Activated CD4-positive, alpha-beta T cell treated with anti-CD3 and anti-CD28 coated beads, Interleukin-2, amount 10 ng/mL, durations not matched to agents 24 days and 14 days (primary cell): ENCODE measurements at places on chromosomes 16 and 17. TPM values are rescaled to one million over a fixed set of nuclear protein-coding genes. Genes with fewer than 3 reads are reported as not detected.
A peak's percentile ranks its signal among the peaks of the same experiment; 100 is the strongest.

- H3K27ac ChIP-seq = no peak overlapping the region
- peaks cover 5% of the 10 kb centered on the region for H3K27me3 ChIP-seq
- H3K4me1 ChIP-seq = no peaks in the 10 kb centered on the region
- no peak for DNase-seq
- H3K36me3 ChIP-seq = no peaks in the 10 kb centered on the region
Measured at GRCh38 chr16:3937066-3937875, 56.8 kb upstream of the CREBBP start.

DNA sequence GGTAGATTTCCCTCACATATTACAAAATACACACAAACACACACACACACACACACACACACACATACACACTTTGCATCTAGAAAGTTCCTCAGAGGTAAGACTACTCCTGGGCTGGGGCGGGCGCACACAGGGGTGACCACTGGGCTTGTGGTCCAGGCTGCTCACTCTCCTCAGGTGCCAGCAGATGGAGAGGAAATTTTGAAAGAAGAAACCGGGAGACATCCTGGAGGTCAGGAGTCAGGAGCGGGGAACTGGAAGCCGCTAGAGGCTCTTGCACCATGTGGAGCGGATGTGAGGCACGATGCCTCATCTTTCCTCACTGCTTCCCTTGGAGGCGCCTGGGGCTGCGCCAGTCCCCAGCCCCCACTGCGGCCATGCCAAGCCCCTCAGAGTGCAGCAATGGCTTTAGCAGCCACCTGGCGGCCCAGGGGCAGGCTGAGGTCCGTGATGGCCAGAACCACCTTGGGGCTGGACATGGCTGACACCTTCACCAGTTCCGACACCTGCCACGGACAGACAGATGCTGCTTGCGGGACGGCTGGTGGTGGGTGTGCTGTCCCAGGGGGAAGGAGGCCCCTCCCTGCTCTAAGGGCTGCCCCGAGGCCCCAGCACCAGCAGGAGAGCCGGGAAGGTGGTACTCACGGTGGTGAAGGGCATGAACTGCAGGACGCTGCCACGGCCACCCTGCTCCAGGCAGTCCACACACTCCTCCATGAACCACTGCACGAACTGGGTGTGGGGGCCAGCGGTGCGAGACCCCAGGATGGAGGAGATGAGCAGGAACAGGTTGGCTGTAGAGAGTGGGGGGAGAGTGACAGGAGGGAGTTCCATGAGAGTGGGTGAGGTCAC lies 4.1 kb downstream of the CSF3 start:
- H3K4me3 ChIP-seq = no peak overlapping the region
- peaks cover 1% of the 10 kb centered on the region for H3K4me1 ChIP-seq
- H3K36me3 ChIP-seq = peaks cover 23% of the 10 kb centered on the region
- no peak for DNase-seq
- H3K27ac ChIP-seq = no peak overlapping the region

ZG16 gene
- total RNA-seq = not detected in 2 replicates

GRCh38 chr17:47221154-47221553 lies 12.0 kb downstream of the MYL4 start:
- no peak for DNase-seq
- no peak overlapping the region for H3K4me3 ChIP-seq
- H3K36me3 ChIP-seq = no peaks in the 10 kb centered on the region
- H3K4me1 ChIP-seq = peaks cover 33% of the 10 kb centered on the region
- H3K27me3 ChIP-seq = peaks cover 2% of the 10 kb centered on the region

GRCh38 chr16:55809386-55809785 lies 23.5 kb downstream of the CES1 start:
- no peak for DNase-seq
- no peaks in the 10 kb centered on the region for H3K4me1 ChIP-seq
- H3K27ac ChIP-seq = no peak overlapping the region
- no peak overlapping the region for H3K4me3 ChIP-seq
- H3K27me3 ChIP-seq = no peaks in the 10 kb centered on the region
- H3K36me3 ChIP-seq = no peaks in the 10 kb centered on the region

GRCh38 chr17:48752399-48753288 lies 24.1 kb upstream of the HOXB13 start:
- no peak for DNase-seq
- H3K27me3 ChIP-seq = peaks cover 84% of the 10 kb centered on the region
- H3K4me3 ChIP-seq = no peak overlapping the region
- peaks cover 5% of the 10 kb centered on the region for H3K4me1 ChIP-seq

- H3K4me3 ChIP-seq = no peak overlapping the region
- no peaks in the 10 kb centered on the region for H3K36me3 ChIP-seq
- DNase-seq = no peak
- no peak overlapping the region for H3K27ac ChIP-seq
Measured at GRCh38 chr17:31073411-31073810, 21.4 kb upstream of the NF1 start.

- H3K27me3 ChIP-seq = no peaks in the 10 kb centered on the region
- H3K27ac ChIP-seq = no peak overlapping the region
- no peaks in the 10 kb centered on the region for H3K36me3 ChIP-seq
- no peak for DNase-seq
- no peak overlapping the region for H3K4me3 ChIP-seq
Measured at GRCh38 chr17:13153036-13153435, 135.2 kb upstream of the ELAC2 start.

DBNDD1 gene
- total RNA-seq = 0.38 TPM in 1 of 2 replicates, not detected in the other

DNA sequence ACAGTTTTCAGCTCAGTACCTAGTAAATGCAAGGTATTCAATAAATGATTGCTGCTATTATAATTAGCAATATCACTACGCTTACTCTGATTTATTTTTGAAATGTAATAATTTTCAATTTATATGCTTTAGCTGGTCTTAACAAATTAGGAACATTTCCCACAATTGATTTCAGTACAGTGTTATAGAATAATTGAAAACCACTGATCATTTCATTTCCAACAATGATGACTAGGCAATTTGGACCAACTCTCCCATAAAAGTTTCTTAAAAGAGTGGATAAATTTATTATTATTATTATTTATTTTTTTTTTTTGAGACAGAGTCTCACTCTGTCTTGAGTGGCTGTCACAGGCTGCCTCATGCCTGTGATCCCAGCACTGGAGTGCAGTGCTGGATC lies 41.1 kb downstream of the VMP1 start:
- H3K27me3 ChIP-seq = no peaks in the 10 kb centered on the region
- H3K4me1 ChIP-seq = peaks cover 31% of the 10 kb centered on the region
- no peak overlapping the region for H3K27ac ChIP-seq
- DNase-seq = no peak
- peaks cover 4% of the 10 kb centered on the region for H3K36me3 ChIP-seq

GRCh38 chr17:50199211-50199802 lies 2.1 kb downstream of the COL1A1 start:
- no peak overlapping the region for H3K27ac ChIP-seq
- H3K4me1 ChIP-seq = peaks cover 13% of the 10 kb centered on the region
- DNase-seq = no peak
- peaks cover 49% of the 10 kb centered on the region for H3K27me3 ChIP-seq

NHERF2 gene
- total RNA-seq = 1.3 and 1.8 TPM in 2 replicates

DNA sequence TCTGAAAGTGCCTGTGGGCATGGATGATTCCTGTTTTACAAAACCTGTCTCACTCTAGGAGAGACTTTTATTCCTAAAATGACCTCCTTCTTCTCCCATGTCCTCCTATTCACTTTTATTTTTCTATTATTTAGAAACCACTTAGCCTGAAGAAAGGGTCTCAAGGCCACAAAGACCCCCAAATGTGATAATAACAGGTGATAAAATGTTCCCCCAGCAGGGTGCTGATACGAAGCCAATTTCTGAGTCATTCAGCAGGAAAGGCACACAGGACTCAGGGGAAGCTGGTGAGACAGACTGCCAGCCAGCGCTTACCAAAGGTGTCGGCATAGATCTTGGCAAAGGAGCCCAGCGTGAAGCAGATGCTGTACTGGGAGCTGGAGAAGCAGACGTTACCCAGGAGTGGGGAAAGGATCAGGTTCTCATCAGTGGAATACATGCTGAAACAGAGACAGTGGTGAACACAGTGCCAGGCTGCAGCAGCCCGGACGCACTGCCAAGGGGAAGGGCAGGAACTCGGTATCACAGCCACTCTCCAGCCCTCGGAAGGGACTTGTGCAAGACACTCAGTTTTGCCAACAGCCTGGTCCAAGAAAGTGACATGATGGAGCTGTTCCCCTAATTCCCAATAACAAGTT lies 24.6 kb downstream of the HIGD1B start:
- H3K36me3 ChIP-seq = peaks cover 59% of the 10 kb centered on the region
- no peak for DNase-seq
- no peak overlapping the region for H3K4me3 ChIP-seq
- no peak overlapping the region for H3K27ac ChIP-seq
- no peaks in the 10 kb centered on the region for H3K27me3 ChIP-seq
- no peaks in the 10 kb centered on the region for H3K4me1 ChIP-seq

TBX21 gene
- 63.0 and 66.4 TPM in 2 replicates for total RNA-seq

DNA sequence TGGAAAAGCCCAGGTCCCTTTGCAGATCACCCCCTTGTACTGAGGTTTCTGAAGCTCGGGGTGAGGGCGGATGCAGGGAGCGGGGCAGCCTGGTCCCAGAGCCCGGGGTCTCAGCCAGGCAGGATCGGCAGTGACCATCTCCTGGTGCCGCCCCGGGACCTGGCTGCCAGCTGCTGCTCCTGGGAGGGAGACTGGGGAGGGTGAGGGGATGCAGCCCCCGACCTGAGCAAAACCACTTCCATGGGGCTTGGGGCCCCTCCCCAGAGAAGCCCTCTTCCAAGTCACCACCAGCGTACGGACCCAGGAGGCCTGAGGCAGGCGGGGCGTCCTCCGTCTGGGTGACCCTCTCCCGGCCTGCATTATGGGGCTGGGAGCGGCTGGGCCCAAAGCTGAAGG lies 14.8 kb downstream of the CD7 start:
- peak overlapping the region; percentile 92 for H3K4me3 ChIP-seq
- peak overlapping the region; percentile 100 for H3K27ac ChIP-seq
- H3K36me3 ChIP-seq = peaks cover 1% of the 10 kb centered on the region
- H3K27me3 ChIP-seq = no peaks in the 10 kb centered on the region
- peaks cover 59% of the 10 kb centered on the region for H3K4me1 ChIP-seq

- no peak overlapping the region for H3K27ac ChIP-seq
- H3K27me3 ChIP-seq = peaks cover 49% of the 10 kb centered on the region
- peaks cover 16% of the 10 kb centered on the region for H3K4me1 ChIP-seq
- no peak overlapping the region for H3K4me3 ChIP-seq
- no peak for DNase-seq
Measured at GRCh38 chr17:21454441-21454840, 78.3 kb downstream of the KCNJ12 start.

MED1 gene
- total RNA-seq = 70.9 and 73.0 TPM in 2 replicates

GSG1L2 gene
- total RNA-seq = not detected in 2 replicates

DNA sequence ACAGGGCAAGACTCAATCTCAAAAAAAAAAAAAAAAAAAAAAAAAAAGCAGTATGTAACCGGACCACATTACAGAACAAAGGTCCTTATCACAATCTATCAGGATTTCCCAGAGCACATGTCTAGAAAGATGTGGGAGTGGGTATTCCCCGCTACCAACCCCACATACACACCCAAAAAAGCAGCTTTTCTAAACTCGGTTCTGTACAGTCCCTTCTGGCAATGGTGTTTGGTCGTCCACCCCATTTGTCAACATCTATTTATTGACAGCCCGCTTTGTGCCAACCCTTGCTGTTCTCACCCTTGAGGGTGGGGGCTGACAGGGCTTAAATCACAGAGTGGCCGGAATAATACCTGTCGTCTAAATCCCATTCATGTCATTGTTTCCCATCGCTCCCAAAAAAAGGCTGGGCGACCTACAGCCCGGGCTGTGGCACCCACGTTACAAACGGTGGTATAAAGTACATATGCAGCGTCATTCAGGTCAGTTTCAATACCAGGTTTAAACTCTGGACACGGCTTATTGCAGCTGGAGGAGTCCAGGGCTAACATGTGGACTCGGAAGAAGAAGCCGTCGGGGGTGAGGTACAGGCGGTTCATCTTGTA lies 3.6 kb downstream of the C17orf58 start:
- peak overlapping the region; percentile 93 for H3K27ac ChIP-seq
- no peak for DNase-seq
- peaks cover 35% of the 10 kb centered on the region for H3K4me1 ChIP-seq
- H3K27me3 ChIP-seq = peaks cover 23% of the 10 kb centered on the region
- peak overlapping the region; percentile 93 for H3K4me3 ChIP-seq
- H3K36me3 ChIP-seq = peaks cover 12% of the 10 kb centered on the region

GRCh38 chr16:25012525-25012991 lies 2.6 kb downstream of the ARHGAP17 start:
- H3K4me1 ChIP-seq = peaks cover 63% of the 10 kb centered on the region
- DNase-seq = no peak
- H3K27me3 ChIP-seq = no peaks in the 10 kb centered on the region
- H3K36me3 ChIP-seq = peaks cover 42% of the 10 kb centered on the region
- peak overlapping the region; percentile 71 for H3K27ac ChIP-seq

DNA sequence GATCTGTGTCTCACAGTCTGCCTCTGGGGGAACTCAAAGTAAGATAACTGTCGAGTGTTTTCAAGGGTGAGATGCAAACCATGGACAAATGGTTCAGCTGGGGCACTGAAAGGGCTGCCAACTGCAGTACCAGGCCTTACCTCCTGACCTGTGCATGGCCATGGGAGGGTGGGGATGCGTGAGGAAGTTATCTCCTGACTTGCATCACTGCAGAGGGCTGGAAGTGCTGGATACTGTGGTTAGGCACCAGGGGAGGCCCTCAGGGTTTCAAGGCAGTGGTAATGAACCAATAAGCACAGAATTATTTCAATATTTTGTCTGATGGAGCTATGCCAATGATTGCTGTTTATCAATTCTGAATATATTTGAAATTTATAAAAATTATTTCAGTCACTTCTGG lies 159.2 kb downstream of the CYLD start:
- H3K36me3 ChIP-seq = no peaks in the 10 kb centered on the region
- no peak overlapping the region for H3K4me3 ChIP-seq
- H3K4me1 ChIP-seq = no peaks in the 10 kb centered on the region
- DNase-seq = no peak
- H3K27me3 ChIP-seq = no peaks in the 10 kb centered on the region

SMTNL2 gene
- total RNA-seq = not detected in 2 replicates

DNA sequence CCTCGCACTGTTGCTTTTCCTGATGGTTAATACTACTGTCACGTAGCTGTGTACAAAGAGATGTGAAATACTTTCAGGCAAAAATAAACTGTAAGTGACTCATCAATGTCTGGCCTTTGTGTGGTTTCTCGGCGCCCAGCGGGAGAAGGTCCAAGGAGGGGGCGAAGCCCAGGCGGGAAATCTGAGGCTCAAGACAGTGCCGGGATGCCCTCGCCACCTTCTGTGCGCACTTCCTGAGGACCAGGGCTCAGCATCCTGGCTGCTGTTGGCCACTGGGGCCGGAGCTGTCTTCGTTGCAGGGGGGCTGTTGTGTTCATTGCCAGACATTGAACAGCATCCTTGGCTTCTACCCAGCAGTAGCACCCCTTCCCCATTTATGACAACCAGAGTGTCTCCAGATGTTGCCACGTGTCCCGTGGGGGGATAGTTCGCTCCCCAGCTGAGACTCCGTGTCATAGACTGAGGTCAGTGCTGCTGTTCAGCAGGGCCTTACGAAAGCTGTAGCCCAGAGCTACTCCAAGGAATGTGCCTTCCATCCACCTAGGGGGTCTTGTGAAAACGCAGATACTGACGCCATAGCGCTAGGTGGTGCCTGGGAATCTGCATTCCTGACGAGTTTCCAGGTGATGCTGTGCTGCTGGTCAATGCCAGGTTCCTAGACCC lies 67.3 kb upstream of the PLCG2 start:
- peaks cover 12% of the 10 kb centered on the region for H3K36me3 ChIP-seq
- H3K27ac ChIP-seq = no peak overlapping the region
- no peaks in the 10 kb centered on the region for H3K27me3 ChIP-seq
- H3K4me3 ChIP-seq = no peak overlapping the region
- H3K4me1 ChIP-seq = peaks cover 23% of the 10 kb centered on the region

GRCh38 chr17:40422990-40423633 lies 5.4 kb upstream of the TOP2A start:
- no peak overlapping the region for H3K4me3 ChIP-seq
- H3K27ac ChIP-seq = no peak overlapping the region
- no peak for DNase-seq
- no peaks in the 10 kb centered on the region for H3K36me3 ChIP-seq

- H3K4me3 ChIP-seq = no peak overlapping the region
- DNase-seq = no peak
- peaks cover 64% of the 10 kb centered on the region for H3K36me3 ChIP-seq
- H3K27ac ChIP-seq = no peak overlapping the region
Measured at GRCh38 chr16:3738541-3738940, 21.2 kb upstream of the TRAP1 start.

CLEC18B gene
- total RNA-seq = 0.21 and 0.42 TPM in 2 replicates
